LNCaP clone FGC (cell line): ENCODE measurements at places on chromosomes 5 and 9.

- no peak for DNase-seq
Observed at GRCh38 chr9:22211588-22212360, 202.7 kb upstream of the CDKN2B start.

DNA sequence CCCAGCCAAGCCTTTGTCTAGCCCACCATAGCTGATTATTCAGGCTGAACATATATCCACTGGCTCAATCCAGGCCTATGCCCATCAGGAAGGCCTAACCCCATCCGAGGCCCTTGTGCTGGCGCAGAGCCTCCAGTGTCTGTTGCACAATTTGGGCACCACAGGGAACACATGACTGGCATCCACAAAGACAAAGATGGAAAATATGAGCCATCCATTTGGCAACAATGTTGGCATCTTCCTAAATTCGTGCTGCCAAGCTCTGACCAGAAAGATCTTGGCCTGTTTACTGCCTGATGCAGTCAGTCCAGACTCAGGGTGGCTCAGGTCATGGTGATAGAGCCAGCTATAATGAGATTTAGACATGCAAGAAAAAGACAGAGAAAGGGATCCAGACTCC lies 233.8 kb downstream of the PIK3R1 start:
- DNase-seq = no peak

DNA sequence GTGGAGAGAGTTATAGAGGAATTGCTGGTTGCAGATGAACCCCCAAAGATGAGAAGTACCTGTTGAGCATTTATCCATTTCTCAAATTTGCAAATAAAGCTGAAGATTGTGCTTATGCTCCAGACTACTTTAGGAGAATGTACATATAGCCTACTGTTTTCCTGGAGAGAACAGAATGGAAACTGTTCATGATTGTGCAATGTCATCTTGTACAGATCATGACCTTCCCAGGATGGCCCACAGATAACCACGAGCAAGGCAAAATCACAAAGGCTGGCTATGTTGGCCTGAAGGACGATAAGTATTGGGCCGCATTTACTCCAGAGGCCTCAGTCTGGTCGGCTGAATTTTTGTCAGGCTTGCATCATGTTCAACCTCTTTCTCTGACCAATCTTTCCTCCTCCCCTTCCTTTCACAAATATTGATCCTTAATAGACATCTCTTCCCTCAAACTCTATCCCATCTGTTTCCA lies 28.5 kb upstream of the RICTOR start:
- no peak for DNase-seq

GRCh38 chr5:150356575-150357294 lies 762 bp upstream of the TCOF1 start:
- DNase-seq = no peak

DNA sequence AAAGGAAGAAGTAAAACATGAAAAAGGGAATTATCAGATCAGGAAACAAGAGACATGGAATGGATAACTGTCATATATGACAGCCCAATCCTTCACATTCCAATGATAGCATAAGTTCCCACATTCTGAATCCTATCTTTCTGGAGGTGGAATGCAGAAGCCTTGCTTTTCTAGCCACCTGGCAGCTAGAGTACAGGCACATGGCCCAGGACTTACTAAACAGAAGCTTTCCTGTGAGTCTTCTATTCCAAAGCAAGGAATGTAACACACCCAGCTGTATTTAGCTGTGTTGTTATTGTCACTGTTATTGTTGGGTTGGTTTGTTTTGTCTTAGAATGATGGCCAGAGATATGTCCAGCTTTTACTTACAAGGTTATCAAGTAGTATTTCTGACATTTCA lies 780.5 kb upstream of the ZNF608 start:
- no peak for DNase-seq
